ENCODE measurements at places on chromosomes 5 and 9.

- no peak for DNase-seq
These were observed 8.0 kb downstream of the SPARC start for GRCh38 chr5:151678713-151679112.

DNA sequence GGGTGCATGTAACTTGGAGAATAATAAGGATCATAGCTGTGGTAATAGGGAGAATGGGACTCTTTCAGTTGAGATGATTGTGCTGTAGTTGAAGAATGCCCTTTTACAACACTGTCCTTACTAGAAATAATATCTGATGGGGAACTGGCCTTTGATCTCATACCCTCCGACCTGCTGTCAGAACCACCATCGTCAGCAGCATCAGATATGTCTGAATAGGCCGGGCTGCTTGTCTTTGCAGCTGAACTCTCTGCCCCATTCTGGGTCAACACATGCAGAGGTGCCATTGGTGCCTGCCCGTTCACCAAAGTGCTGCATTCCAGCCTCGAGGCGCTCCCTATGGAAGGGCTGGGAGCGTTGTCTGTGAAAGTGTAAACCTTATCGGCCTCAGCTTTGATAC, 99.1 kb downstream of the ZNF608 start:
- DNase-seq, result no peak

DNA sequence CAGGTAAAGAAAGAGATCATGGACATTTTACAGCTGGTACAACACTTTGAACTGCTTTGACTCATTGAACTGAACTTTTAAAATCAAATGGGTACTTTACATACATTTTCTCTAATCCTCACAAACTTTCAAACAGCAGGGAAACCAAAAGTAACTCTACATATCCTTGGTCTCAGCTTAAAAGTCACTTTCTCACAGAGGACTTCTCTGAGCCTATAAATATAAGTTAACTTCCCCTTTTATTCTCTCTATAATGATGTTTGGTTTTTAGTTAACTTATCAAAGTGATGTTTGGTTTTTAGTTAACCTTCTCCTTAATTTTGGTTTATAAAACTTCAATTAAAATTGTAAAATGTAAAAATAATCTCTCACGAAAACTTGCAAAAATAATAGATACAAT, 209.8 kb downstream of the MCTP1 start:
- DNase-seq, result no peak

DNA sequence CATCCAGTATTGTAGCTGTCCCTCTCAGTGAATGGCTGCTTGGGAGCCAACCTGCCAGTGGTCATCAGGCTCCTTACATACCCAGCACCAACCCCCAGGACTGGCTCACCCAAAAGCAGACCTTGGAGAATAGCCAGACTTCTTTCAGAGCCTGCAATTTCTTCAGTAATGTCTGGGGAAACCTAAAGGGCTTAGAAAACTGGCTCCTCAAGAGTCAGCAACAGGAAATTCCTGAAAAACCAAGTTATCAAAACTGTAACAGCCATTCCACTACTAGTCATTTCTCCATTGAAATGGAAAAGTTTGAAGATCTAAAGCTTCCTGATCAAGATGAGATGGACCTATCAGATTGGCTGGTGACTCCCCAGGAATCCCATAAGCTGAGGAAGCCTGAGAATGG, 12.3 kb upstream of the STING1 start:
- no peak for DNase-seq

DNA sequence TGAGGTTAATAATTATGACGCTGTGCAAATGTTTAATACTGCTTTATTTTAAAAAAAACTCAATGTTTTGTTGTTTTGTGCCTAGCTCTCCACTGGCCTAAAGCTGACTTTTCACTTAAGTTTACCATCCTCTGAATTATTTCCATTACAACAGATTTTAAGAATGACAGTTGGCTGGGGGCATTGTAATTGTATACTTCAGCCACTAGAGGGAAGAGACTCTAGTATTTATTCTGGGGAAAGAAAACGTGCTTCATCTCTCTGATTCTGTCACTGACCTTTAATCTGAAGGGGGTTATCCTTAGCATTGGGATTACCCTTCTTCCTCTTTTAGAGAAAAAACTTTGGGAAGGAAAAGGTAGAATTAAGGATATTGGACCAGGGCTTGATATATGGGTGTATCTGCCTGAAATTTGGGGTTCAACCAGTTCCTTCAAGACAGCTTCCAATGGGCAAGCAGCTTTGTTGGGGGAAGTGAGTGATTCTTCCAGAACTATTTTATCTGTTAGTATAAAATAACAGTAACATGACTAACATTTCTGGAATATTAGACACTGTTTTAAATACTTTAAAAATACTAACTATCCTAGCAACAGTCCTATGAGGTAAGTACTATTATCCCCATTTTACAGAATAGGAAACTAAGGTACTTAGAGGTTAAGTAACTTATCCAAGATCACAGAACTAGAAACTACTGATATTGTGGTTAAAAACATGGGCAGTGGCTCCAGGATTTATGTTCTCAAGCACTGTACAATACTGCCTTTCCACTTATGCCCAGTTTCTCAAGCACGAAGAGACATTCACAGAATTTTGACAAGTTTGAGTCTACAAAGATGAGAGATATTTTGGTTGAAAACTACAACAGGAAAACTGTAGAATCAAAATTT, 208.4 kb downstream of the CD180 start:
- peak; percentile 53 for DNase-seq

DNA sequence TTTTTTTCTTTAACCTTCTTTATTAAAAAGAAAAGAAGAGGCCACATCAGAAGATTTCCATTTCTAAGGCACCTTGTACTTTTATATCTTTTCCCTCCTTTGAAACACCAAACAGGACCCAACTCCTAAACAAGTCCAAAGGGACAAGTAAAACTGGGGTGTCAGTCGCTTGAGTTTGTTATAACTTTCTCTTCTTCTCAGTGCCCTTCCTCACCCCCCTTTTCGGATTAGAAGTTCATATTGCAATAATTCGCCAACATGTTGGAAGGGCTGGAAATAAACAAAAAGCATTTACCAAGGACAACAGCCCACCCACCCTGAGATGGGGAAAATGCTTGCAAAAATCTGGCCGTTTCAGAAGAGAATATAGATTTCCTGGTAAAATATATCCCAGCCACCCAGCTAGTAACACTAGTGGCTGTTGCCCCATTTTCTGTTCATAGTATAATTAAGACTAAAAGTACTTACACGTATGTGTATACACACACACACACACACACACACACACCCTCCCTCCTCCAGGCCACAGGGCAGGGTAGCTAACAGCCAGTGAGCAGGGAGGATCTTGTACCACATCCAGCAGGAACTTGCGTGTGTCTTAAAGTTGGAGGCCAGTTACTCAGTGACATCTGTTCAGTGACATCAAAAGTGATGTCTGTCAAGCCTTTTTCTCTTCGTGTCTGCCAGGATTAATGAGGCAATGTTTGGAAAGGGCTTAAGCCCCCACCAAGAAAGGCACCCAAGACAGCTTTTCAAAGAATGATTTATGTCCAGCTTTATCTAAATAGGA, 149.1 kb upstream of the KLF4 start:
- DNase-seq, result no peak

DNA sequence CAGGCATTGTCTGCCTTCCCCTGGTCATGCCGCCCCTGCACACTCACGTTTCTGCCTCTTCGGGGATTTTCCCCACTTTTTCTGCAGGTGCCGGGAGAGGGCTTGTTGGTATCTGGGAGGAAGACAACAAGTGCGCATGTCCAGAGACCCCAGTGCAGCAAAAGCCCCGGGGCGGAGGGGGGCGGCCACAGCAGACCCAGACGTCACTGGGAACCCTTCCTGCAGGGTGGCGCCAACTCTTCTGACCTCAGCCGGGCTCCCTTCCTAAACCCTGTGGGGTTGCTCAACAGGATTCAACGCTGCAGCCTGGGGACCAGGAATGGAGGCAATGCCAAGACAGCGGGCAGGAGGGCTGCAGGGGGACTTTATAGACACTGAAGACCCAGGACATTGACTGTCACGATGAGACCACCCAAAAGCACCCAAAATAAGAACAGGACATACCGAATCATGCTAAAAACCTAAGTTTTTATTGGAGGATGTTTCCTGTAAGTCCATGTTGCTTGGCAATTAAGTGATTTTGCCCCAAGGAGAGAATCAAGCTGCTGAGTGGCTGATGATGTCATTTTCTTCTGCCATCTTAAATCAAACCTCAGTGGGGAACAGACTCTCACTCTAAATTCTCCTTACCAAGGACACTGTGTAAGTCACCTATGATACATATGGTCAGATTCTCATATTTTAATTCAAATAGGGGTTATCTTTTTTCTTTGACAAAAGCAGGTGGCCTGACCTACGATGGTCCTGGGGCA, 62.9 kb upstream of the SIMC1 start:
- DNase-seq, result no peak

DNA sequence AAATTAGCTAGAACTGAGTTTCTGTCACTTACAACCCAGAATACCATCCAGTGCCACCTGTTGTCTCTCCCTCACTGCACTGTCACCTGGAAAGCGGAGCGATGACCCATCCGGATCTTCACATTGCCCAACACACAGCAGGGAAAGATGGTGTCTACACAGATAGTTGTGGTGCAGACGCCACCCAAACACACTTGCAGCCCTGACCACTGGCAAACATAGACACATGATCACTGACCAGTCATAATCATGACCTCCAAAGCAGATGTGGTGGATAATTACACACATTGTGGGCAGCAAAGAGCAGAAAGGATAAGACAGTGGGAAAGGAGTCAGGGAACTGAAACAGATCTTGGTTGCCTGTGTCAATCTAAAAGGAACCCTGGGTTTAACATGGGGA, 64.7 kb downstream of the GABBR2 start:
- no peak for DNase-seq

DNA sequence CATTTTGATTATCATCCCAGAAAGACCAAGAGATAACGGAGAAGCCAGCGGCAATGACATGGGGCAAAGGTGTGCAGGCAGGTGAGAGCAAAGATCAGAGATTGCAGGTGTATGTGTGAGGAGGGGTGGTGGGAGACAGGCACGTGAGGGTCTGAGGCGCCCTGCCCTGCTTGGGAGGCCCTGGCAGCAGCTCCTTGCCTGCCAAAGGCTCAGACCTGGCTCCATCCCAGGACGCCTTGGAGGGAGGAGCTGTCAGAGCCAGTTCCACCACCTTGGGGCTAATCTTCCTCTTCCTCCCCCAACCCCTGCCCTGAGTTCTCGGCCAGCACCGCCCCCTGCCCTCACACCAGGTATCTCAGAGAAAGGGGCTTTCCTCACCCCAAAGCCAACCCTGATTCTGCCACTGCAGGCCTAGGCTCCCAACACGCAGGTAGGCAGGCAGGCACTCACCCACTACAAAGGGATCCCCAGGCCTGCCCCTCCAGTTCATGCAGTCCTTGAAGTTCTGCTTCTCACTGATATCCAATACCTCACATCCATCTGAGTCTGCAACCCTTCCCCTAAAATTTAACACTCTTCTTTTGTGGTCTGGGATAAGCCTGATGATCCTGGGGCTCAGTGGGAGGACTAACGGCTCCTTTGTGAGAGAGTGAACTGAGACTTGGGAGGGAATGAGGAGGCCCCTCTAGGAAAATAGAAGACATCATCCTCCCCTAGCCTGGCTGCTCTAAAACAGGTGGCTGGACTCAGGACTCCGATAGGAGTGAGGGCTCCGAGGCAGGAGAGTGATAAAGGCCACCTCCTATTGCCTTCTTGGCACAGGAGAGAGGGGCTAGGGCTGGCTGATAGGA, 1.8 kb downstream of the AQP3 start:
- DNase-seq, result peak; percentile 27

GRCh38 chr5:143567583-143568504, 164.4 kb upstream of the NR3C1 start:
- no peak for DNase-seq

DNA sequence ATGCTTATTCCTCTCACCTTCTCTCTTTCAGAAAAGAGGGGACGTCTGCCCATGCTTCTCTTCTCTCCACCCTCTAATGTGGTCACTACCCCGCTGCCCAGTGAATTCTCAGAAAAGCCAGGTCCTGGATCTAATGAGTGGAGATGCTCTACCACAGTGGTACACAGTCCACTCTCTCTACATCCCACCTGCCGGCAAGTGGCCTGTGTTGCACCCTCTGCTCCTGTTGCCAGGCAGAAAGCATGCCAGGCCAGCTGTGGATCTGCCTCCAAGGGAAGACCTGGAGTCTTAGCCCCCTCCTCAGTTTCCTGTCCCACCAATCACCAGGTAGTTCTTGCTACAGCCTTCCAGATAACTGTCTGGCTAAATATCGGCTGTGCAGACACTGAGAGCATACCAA, 71.2 kb upstream of the SPDL1 start:
- DNase-seq, result no peak
